NCI-H1105 treated with DMSO at 0.1 percent for 48 hours (cell line): ENCODE measurements at places on chromosomes 2 and 18.
A peak's percentile ranks its signal among the peaks of the same experiment; 100 is the strongest.

DNA sequence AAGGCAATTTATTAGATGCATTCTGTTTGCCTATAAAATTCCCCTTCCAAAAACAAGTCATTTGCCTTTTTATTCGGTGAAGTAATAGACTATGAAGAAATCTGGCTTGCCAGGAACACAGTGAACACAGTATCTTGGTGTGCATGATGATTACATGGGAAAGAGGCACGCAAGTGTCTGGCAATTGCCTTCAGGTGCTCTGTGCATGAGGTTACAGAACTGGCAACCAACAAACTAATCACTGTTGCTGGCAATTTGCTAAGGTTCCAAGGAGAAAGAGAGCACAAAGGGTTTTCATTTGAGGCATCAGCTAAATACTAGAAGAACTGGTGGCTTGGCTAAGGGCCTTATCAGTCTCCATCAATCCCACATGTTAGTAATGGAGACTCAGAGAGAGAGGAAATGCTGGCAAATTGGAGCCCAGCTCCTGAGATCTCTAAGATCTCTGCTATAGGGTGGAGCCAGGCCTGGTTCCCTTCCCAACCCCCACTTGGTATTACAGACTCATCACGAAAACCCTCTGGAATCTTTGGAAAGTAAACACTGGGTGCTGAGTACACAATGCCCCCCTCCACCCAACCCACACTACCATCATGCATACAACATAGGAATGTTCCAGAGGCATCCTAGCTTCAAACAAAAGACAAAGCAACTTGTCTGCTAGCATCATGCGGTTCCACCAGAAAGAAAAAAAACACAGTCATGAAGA is 10.4 kb downstream of the RNF152 start:
- DNase-seq = no peak

GRCh38 chr18:52826994-52827393 is 487.0 kb downstream of the DCC start:
- DNase-seq = no peak

GRCh38 chr18:3665204-3665603 is 215.2 kb downstream of the TGIF1 start:
- no peak for DNase-seq

- no peak for DNase-seq
Measured at GRCh38 chr2:20634507-20635112, 16.3 kb downstream of the HS1BP3 start.

- DNase-seq = no peak
Measured at GRCh38 chr2:175930504-175930903, 71.6 kb downstream of the LNPK start.

- DNase-seq = no peak
Measured at GRCh38 chr2:6951046-6951445, 33.8 kb downstream of the RNF144A start.

DNA sequence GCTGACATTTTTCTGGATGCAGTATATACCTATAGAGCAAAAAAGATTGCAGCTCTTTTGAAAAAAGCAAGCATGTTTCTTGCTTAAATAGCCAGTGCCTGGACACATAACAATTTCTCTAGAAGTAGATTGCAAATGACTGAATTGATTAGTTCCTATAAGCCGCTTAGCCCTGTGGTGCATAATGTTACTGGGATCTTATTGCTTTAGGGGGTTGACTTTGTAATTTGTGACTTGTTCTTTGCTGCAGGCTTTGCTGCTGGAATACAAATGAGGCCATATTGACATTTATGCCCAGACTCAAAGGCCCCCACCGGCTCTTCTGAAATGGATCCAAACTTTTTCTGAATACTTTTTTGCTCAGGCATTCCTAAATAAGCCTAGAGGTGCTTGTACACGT is 182.6 kb downstream of the SH3BP4 start:
- DNase-seq = no peak

DNA sequence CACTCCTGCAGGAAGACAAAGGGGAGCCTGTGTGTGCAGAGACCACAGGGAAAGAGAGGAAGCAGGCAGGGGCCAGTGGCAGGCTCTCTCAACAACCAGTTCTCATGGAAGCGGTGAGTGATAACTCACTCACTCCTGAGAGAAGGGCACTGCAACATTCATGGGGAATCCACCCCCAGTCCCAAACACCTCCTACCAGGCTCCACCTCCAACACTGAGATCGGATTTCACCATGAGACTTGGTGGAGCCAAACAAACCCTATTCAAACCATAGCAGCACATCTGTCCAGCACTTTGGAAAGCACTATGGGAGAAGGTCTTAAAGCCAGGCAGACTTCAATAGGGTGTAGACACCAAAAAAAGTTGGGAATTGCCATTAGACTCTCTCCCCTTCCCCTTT is 345.7 kb upstream of the SPRED2 start:
- no peak for DNase-seq

DNA sequence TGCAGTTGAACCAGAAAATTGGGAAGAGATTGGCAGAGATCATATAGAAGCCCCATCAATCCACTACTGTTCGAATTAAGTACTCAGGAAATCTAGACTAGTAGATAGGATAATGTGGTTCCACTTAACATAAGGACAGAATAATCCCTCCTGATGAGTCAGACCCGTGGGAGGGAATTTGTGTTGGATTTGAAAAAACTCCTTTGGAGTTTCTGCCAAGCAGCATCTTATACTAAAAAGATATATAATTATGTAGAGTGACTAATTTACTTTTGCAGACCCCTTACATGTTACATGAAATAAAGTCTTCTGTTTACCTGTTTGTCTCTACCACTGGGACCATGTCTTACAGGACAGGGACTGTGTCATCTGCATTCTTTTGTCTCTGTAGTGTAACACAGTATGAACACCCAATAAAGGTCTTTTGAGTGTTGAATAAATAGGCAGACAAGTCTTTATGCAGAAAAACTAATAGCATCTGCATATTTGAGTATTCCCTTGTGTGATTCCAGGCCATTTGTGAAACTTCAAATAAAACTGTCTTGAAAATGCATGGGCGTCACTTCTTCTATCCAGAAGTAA is 122.6 kb upstream of the DNAJC10 start:
- peak; percentile 38 for DNase-seq

DNA sequence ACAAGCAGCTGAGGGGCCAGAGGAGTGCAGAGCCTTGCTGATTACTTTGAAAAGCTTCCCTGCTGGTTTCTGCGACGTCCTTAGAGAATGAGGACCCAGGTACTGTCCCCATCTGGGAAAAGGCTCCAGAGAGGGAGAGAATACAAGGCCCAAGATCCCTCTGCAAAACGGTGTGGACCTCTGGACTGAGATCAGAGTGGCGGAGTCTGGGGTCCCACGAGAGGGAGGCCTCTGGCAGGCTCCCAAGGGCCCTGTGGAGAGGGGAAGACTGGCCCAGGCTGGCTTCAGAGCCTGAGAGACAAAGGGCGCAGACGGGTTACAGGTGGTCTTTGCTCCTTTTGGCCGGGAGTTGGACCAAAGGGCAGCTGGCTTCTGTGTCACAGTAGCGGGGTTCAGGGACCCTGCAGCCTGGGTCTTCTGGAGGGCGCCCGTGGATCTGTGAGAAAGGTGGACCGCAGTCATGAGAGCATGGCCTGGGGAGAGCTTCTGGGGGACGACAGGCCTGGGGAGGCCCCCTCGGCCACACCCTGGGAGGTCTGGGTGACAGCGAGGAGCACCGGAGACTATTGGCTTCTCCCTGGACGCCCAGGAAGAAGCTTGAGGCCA is 805 bp downstream of the SNORC start:
- no peak for DNase-seq

GRCh38 chr2:24304631-24305030 is 55.7 kb downstream of the ITSN2 start:
- DNase-seq = no peak

DNA sequence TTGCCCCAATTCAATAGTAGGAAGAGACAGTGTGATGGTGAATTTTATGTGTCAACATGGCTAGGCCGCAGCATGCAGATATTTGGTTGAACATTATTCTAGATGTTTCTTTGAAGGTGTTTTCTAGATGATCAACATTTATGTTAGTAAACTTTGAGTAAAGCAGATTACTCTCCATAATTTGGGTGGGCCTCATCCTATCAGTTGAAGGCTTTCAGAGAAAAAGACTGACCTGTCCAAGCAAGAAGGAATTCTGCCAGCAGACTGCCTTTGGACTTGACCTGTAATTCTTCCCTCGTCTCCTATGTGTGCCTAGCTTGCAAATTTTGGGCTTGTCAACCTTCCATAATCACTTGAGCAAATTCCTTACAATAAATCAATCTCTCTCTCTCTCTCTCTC is 8.3 kb upstream of the GRP start:
- DNase-seq = no peak

DNA sequence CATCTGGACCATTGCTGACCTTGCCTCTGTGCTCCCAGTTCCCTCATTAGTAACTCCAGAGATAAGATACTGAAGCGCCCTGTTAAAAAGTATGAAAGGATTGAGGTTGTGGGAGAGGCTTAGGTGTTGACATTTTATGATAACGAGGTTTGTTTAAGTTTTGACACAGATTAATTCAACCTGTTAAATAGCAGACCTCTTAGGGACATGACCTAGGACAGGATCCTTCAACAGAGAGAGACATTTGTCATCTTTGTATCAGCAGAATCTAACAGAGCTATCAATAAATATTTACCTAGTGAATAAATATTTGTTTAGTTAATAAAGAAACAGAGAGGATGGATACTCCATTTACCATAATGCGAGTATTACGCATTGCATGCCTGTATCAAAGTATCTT is 99.5 kb downstream of the DCC start:
- no peak for DNase-seq

GRCh38 chr18:45254709-45255082 is 360.6 kb upstream of the SLC14A2 start:
- DNase-seq = no peak

DNA sequence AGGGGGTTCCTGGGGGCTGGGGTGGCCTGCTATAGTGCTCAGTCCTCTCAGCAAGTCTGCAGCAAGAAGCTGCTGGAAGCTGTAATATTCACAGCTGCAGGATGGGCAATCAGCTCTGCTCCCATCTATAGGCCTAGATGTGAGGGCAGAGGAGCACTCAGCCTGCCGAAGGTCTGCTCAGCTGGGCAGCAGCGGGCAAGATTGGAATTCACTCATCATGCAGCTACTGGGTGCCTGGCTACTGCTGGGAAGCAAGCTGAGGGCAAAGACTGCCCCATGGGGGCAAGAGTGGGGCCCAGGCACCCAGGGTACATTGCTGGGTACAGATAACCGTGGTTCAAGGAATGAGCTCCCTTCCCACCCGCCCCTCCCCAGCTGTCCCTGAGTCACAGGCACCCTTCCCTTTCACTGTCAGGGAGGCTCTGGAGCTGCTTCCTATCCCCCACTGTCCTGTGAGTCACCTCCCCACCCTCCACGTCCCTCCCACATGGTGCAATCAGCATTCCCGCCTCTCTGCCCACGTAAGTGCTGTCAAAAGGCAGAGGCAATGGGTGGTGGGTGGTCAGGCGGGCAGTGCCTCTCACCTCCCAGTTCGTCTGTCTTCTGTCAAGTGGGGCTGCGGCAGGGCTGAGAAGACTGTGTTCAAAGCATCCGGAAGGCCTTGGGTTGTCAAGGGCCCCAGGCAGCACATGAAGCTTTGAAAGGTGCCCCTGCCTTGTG is 169.2 kb downstream of the TRIM43 start:
- no peak for DNase-seq

- no peak for DNase-seq
Measured at GRCh38 chr2:25597881-25598280, 75.5 kb downstream of the DTNB start.
